ENCODE measurements at places on chromosomes 13 and 19. TPM values are rescaled to one million over a fixed set of nuclear protein-coding genes. Genes with fewer than 3 reads are reported as not detected.

DNA sequence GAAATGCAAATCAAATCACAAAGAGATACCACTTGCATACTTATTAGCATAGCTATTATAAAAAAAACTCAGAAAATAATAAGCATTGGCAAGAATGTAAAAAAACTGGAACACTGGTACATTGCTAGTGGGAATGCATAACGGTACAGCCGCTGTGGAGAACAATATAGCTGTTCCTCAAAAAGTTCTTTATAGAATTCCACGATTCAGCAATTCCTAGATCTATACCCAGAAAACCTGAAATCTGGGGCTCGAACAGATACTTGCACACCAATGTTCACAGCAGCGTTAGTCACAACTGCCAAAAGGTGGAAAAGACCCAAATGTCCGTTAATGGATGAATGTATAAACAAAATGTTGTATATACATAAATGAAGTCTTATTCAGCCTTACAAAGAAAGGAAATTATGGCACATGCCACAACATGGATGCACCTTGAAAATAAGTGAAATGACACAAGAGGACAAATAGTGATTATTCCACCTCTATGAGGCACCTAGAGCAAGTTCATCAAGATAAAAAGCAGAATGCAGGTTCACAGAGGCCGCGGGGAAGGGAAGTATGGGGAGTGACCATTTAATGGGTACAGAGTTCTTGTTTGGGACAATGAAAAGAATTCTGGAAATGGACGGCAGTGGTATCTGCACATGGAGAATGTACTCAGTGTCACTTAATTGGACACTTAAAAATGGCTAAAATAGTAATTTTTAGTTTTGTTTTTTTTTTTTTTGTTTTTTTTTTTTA is 107.2 kb downstream of the USP12 start:
- DNase-seq = no peak

DNA sequence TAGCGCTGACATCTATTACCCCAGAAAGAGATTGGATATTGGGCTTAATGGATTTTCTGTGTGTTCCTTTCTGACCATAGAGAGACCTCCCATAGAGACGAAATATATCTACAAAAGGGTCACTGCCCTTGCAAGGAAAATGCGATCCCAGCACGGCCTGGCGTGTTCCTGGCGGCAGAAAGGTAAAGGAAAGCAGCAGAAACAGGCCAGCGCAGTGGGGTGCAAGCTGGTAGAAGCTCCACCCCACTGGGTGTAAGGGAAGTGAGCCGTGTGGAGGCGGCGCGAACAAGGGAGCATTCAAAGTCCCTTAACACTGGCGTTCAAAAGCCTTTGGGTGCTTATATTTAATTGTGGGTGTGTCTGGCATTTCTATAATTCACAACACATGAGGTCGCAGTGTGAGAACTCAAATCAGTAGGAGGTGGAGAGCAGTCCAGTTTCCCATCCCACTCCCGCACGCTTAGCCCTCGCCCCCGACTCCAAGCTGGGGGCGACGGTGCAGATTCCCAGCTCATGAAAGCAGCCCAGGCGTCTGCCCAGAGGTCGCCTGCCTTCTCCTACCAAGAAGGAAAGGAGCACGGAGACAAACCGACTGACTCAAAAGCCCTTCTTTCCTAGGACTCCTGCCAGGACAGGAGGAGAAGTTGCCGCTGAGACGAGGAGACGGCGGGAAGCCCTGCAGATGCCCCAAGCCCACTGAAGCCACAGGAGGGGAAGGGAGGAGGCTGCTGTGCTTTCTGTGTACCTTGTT is 478.4 kb downstream of the FOXO1 start:
- DNase-seq = no peak

DNA sequence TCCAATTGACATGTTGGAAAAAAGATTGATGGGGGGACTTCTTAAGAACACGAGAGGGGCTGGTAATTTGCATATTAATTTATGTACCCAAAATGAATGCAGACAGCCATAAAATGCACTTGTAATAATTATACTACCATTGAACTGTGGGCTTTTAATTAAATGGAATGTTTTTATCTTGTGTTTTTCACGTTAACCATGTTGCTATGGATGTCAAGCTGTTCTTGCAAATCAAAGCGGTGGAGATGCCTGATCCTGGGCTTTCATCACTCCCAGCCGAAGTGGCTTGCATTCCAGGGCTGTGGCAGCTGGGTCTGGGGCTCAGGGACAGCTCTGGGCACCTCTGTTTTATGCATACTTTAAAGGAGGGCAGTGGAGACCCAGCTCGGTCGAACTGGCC is 179.4 kb upstream of the TMTC4 start:
- no peak for DNase-seq

PCDH8 gene
- total RNA-seq = 32.6 TPM

CEACAM8 gene
- not detected for total RNA-seq

DNA sequence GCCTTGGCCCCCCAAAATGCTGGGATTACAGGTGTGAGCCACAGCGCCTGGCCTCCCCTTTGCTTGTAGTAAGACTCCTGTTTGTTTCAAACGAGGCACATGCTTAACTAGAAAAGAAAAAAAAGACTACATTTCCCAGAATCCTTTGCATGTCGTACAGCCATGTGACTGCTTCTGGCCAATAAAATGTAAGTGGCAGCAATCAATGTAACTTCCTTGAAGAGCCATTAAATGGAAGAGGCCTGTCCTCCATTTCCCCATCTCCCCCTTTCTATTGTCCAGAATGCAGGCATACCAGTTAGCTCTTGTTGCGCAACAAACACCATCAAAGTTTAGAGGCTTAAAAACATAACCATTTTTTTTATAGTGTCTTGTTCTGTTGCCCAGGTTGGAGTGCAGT is 10.4 kb upstream of the GPR32 start:
- DNase-seq = no peak

DNA sequence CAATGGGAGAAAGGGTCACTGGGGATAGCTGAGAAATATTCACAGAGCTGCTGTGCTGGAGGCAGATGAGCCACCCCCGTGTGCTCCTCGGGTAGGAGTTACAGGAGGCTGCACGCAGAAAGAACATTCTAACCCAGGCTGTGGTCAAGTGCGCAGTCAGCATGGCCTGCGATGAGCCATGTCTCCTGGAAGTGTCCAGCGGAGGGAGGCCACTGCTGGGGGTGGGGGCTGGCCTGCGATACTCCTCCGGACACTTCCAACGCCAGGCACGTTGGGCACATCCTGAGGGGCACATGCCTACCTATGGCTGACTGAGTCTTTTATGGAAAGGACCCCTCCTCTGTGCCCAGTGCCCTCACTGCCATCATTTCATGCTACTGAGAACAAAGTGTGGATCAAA is 55.9 kb downstream of the RAB20 start:
- no peak for DNase-seq

GRCh38 chr19:32336259-32337083 is 8.9 kb upstream of the ZNF507 start:
- DNase-seq = no peak

GRCh38 chr19:12733369-12734214 is 892 bp downstream of the TRIR start:
- no peak for DNase-seq

DNA sequence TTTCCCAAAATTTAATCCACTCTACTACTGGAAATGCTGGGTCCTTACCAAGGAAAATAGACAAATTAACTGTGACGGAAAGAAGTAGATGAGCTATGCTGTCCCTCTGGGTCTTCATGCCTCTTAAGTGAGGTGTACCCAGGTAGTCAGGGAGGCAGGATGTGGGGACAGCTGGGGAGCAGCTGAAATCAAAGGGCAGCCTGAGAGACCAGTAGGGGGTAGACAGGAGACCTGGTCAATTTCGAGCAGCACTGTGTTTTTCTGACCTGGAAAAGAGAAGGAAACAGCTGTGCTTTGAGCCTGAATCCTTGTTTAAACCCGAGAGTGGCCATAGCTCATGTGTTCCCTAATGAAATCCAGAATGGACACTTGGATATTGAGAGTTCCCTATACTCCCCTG is 587.3 kb downstream of the EFNB2 start:
- DNase-seq = no peak

DNA sequence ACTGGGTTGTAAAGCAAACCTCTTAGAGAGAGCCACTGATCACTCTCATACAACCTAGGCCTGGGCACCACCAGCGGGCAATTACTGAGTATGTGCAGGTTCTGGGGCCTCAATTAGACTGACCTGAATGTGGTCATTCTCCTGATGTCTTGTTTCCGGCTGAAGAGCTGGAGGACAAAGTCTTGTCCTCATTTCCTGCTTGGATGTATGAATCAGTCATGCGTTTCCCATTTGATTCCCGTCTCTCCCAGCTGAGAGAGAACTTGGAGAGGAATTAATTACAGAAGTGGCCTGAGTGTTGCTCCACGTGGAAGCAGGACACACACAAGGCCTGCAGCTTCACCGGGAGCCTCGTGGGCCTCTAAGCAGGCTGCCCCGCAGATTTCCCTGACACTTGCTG is 799.3 kb upstream of the ARGLU1 start:
- no peak for DNase-seq

- DNase-seq = no peak
These were observed 3.0 kb downstream of the PCID2 start for GRCh38 chr13:113205428-113205931.

GPR180 gene
- total RNA-seq = 10.6 TPM

GRCh38 chr19:48812094-48812929 is 1.5 kb upstream of the BCAT2 start:
- peak; percentile 72 for DNase-seq

SLC25A15 gene
- 21.1 TPM for total RNA-seq

DNA sequence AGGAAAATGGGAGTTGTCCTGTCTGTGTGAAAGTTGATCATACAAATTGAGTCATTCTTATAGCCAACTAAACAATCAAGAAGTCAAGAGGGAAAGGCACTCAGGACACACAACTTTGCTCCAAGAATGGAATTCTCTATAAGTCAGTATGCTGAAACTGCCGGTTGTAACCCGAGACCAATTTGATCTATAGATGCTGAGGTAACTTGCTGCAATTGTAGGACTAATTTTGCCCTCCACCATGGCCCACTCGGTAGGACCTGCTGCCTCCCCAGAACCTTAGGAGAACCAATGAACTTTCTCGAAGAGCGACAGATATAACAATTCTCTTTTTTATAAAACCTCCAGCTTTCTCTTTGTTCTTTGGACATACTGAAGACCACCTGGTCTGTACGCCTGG is 157.0 kb downstream of the RNF17 start:
- no peak for DNase-seq

GRCh38 chr13:105937451-105937850 is 598.0 kb downstream of the EFNB2 start:
- DNase-seq = no peak

KLC3 gene
- 0.16 TPM for total RNA-seq

DNA sequence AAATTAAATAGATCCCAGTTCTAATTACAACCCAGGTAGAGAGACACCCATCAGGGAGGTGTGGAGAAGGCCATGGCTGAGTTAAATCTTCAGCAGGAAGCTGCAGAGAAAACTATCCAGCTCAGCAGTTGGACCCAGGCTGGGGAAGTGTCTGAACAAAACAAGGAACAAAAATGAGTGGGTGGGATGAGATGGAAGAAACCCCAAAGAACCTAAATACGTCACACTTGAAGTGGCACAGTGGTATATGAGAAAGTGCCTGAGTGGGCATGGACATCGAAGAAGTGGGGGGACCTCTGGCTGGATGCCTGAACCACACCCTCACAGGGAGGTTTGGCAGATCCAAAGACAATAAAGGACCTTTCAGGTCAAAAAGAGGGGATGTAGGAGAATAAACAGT is 3.5 kb upstream of the EPHX3 start:
- no peak for DNase-seq

DNA sequence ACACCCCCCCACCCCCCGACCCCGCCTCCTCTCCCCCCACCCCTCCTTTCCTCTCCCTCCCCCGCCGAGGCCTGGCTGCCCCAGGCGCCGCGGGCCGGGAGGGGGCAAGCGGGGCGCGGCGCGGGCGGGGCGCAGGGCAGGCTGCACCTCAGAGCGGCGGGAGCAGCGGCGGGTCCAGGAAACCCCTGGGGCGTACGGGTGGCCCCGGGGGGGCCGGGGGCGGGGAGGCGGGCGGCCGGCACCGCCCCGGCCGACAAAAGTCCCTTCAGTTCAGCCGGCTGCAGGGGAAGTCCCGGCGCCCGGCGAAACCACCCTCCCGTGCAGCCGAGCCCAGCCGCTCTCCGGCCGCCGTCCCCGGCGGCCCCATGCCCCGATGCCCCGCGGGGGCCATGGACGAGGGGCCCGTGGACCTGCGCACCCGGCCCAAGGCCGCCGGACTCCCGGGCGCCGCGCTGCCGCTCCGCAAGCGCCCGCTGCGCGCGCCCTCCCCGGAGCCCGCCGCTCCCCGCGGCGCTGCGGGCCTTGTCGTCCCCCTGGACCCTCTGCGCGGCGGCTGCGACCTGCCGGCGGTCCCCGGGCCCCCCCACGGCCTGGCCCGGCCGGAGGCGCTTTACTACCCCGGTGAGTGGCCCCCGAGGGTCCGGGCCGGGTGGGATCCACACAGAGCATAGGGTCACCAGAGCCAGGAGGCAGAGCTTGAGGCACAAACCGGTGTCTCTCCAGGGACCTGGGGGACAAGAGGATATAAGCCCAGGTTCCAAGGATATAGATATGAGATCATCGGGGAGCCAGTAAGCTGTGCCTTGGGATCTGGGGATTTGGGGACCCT is at the start of gene BCL3:
Gene BCL3 (plus strand): TSS at position 283 of the 829 bp plus-strand sequence. CDS start 83 bp downstream, at position 366.
- DNase-seq = peak; percentile 5

DNA sequence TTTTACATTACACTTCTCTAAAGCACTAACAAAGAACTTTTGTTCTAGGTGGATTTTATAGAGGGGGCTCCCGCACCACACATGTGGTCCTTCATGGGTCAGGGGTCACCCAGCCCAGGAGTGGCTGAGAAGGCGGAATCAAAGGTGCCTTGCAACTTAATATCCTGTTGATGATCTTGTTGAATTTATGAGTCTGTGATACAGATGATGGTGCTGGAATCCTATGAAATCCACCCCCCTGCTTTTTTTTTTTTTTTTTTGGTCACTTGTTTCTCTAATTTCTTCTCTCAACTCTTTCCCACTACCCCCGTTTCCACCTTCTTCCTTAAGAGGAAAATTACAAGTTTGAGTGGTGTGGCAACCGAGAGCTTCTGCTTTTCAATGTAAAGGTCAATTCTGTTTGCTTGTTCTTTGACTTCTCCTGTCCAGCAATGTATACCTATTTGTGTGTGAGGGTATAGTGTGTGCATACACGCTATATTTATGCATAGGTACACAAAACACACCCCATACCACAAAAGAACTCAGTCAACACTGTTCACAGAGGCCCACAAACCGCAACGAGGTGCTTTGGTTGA is 4.2 kb upstream of the ZIC2 start:
- no peak for DNase-seq

TSSK6 gene
- total RNA-seq = 1.2 TPM

DNA sequence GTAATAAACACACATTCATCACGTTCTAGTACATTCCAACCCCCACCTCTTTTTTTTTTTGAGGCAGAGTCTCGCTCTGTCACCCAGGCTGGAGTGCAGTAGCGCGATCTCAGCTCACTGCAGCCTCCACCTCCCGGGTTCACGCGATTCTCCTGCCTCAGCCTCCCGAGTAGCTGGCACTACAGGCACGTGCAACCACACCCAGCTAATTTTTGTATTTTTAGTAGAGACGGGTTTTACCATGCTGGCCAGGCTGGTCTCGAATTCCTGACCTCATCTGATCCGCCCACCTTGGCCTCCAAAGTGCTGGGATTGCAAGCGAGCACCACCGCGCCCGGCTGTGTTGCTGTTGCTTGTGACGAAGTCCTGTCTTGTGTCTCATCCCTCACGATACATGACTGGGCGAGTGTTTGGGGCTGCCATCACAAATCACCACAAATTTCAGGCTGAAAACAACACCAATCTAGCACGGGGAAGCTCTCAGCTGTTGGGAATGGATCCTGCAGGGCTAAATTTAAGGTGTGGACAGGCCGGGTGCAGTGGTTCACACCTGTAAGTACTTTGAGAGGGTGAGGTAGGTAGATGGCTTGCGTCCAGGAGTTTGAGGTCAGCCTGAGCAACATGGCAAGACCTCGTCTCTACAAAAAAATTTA is 15.7 kb downstream of the MOB3A start:
- DNase-seq = no peak
